Immature natural killer cell (primary cell): ENCODE measurements at places on chromosomes 6 and 20.

- no peaks in the 10 kb centered on the region for H3K4me1 ChIP-seq
- no peak overlapping the region for H3K27ac ChIP-seq
- no peaks in the 10 kb centered on the region for H3K36me3 ChIP-seq
- H3K27me3 ChIP-seq, result no peaks in the 10 kb centered on the region
Measured at GRCh38 chr20:23304616-23305015, 46.0 kb upstream of the NXT1 start.

DNA sequence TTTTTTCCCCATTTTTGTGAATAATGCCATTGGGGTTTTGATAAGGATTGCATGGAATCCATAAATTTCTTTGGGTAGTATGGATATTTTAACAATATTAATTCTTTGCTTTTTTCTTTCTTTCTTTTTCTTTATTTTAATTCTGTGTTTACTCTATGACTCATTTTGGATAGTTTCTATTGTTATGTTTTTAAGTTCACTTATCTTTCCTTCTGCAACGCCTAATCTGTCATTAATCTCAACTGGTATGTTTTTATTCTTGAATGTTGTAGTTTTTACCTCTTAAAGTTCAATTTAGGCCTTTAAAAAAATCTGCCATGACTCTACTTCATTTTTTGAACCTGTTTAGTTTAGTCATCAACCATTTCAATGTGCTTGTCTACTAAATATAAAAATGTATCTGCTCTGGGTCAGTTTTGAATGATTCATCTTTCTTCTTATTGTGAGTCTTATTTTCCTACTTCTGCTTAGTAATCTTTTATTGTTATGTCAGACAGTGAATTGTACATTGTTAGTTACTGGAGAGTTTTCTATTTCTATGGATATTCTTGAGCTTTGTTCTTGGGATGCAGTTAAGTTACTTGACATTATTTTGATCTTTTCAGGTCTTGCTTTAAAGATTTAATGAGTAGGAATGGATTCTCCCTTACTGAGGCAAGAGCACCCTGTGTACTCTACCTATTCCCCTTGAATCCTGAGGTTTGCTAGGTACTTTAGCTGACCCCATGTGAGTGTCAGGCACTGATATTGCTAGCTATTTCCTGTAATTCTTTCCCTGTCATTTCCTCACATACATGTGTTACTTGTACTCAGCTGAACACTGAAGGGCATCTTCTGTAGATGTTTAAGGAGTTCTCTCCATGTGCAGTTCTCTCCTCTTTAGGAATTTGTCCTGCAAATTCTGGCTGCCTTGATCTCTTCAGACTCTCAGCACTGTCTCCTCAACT is 104.2 kb downstream of the TFAP2B start:
- no peak overlapping the region for H3K27ac ChIP-seq
- no peaks in the 10 kb centered on the region for H3K27me3 ChIP-seq
- no peak for DNase-seq
- no peaks in the 10 kb centered on the region for H3K4me1 ChIP-seq
- peaks cover 3% of the 10 kb centered on the region for H3K36me3 ChIP-seq
- H3K4me3 ChIP-seq, result no peak overlapping the region

DNA sequence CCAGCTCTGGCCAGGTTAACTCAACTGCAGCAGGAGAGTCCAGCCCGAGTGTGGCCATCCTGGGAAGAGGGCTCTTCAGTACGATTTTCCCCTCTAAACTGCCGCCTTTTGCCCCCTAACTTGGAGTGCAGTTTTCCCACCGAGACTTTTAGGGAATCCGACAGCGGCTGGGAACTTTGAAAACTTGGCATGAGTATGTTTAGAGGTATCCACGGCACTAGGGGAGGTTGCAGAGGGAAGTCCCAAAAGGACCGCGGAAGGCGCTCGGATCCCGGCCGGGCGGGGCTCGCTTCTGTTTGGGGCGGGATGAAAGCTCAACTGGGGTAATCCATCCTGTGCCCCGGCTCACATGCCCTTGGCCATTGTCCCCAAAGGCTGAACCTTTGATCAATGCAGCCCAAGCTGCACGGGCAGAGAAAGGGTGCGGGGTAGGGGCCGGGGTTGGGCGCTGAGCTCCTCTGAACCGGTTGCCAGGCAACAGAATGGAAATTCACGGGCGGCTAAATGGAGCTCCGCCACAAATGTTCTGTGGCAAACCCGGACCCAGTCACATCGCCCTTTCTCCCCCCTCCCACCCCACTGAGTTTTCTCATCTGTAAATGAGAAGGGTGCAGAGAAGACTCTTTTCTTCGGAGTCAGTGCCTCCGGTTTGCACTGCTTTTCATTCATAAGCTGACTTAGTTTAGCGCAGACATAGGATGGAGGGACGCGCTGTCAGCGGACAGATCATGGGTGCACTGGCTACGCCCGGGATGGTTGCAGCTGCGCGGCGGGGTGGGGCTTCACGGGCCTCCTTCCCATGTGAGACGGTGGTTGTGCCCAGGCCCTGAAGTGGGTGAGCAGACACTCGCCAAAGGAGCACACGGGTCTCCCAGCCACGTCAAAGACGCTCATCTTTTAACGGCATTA is 2.3 kb downstream of the BMP6 start:
- no peak overlapping the region for H3K27ac ChIP-seq
- H3K36me3 ChIP-seq, result no peaks in the 10 kb centered on the region
- no peak for DNase-seq
- H3K4me1 ChIP-seq, result peaks cover 8% of the 10 kb centered on the region
- H3K27me3 ChIP-seq, result peaks cover 33% of the 10 kb centered on the region
- no peak overlapping the region for H3K4me3 ChIP-seq

- no peak for DNase-seq
- H3K27ac ChIP-seq, result no peak overlapping the region
- no peak overlapping the region for H3K4me3 ChIP-seq
- peaks cover 2% of the 10 kb centered on the region for H3K4me1 ChIP-seq
Measured at GRCh38 chr6:33742092-33742491, 4.6 kb downstream of the IP6K3 start.

- H3K4me3 ChIP-seq, result no peak overlapping the region
- H3K4me1 ChIP-seq, result no peaks in the 10 kb centered on the region
- H3K27me3 ChIP-seq, result no peaks in the 10 kb centered on the region
Measured at GRCh38 chr6:137086031-137086430, 41.3 kb upstream of the IL20RA start.
